ENCODE measurements at places on chromosomes 6 and 20. TPM values are rescaled to one million over a fixed set of nuclear protein-coding genes. Genes with fewer than 3 reads are reported as not detected.

The C20orf204 gene
- 1.4 TPM for total RNA-seq

DNA sequence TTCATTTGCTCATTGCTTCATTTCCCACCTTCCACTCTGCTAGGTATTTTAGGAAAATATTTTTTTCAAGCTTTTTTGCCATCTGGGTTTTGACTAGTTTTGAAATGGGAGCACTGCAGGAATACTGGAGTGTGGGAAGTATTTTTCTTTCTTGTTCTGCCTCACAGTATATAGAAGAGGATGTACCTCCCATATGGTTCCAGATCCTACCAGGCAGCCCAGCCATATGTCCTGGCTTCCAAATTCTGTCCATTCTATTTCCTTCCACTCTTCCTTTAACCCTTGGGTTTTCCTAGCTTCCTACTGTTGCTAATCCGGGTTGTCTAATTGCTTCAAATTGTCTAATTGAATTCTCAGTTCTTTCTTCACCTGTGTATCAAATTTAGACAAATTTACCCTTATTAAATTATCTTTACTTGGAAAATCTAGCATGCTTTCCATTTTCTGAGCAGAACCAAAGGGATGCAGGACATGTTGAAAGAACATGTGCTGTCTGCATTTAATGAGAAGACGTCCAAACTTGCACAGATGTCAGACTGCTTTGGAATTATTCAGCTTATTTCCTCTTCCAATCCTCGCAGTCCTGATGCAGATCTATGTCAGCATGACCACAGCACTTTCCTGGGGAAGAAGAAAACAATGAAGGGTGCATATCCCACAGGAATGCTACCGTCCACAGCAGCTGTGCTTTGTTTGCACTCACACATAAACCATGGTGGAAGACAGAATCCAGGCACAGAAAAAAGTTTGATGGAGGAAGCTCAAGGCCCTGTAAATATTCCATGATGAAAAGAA is 1273.9 kb upstream of the MAP3K7 start:
- DNase-seq: no peak

The TMEM151B gene
- 3.0 TPM for total RNA-seq

DNA sequence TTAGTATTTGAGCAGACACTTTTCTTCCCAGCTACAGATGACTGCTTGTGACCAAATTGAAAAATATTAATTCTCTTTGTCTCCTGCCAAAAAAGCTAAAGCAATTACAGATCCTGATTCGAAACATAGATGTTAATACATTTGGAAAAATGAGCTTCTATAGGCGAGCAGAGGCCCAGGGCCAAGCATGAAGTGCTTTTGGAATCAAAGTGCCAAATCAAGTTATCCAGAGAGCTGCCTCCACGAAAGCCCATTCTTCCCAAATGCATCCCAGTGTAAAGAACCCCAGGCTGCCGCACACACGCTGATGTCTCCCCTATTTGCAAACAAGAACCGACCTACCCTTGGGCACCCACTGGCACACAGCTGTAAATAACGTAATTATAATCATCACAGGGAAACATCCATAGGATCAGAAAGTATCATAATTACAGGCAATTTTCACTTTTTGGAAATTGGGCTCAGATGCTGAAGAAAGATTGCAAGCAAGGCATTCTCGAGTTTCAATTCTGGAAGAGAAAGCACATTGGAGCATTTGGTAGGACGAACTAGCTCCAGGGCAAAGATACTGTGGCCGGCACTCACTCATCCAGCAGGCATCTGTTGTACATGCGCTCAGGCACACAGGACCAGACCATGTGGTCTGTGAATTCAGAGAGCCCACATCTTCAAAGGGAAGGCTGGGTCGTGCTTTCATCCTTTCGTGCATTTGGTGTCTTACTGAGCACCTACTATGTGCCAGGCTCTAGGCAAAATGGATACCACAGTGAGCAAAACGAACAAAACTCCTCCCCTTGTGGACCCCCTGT is 45.9 kb downstream of the BMP7 start:
- DNase-seq: no peak

DNA sequence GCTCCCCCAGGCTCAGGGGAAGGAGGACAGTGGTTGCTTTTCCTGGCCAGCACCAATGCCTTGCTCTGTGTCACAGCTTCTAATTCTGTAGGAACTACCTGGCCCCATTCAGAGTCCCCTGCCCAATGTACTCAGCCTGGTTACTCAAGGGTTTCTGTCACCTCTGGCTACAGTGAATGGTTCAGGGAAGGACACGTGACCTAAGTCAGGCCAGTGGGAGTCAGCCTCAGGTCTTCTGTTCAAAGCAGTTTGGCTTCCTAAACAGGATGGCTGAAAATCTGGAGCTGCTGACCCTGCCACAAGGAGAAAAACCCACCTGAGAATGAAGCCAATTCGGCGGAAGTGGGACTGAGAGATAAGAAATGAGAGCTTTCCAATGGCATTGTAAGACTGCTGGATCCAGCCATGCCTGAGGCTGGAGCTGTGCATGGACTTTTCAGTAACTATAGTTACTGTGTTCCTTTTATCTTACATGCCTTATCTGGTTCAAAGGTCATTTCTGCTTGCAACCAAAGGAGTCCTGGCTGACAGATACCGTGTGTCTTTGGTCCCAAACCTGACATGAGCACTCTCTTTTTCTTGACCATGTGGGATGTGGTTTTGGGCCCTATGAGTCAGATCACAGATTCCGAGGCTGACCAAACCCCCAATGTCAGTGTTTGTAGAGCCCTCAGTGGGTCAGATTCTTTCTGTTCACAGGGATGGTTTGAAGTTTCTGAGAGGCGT is 104.3 kb downstream of the SULF2 start:
- DNase-seq: no peak

Data from transverse colon (tissue), 4 donors.